HT-29 (cell line): ENCODE measurements at places on chromosomes 2 and 18.
A peak's percentile ranks its signal among the peaks of the same experiment; 100 is the strongest.

DNA sequence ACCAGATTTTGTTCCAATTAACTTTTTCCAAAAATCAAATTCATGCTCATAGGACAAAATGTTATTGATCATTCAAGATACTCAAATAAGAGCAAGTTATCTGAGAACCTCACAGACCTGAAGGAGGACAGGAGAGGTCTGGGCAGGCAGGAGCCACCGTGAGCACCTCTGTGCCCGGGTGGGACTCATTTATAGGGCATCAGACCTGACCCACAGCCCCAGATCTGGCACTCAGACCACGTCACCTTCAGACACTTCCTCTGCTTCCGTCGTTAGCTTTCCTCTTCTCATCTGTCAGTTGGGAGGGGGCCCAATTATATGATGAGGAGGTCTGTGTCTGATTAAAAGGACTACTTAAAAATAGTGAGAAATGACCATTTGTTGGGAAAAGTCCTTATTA lies 169.4 kb downstream of the EIPR1 start:
- DNase-seq = no peak

- DNase-seq = no peak
These were observed 234.7 kb downstream of the PRKCE start for GRCh38 chr2:45886171-45886663.

DNA sequence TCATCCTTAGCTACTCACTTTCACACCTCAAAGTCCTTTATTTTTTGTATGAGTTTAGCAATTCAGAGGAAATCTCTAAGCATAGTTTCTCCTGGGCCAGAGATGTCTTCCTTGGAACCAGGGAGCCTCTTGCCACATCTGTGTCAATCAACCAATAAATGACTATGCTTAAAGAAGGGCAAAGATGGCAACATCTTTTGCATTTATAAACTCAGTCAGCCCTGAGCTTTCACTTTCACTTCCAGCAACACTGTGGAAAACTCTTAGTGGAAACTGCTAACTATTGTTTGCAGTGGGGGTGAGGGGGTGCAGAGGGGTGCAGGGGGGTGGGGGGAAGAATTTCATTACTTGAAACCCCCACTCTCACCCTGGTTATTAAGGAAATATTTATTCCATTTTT lies 3.4 kb downstream of the ACVR1C start:
- no peak for DNase-seq

GRCh38 chr18:48607056-48607984 lies 68.5 kb downstream of the CTIF start:
- DNase-seq = no peak

- no peak for DNase-seq
These were observed 531.4 kb downstream of the TMEM182 start for GRCh38 chr2:103293067-103293741.

DNA sequence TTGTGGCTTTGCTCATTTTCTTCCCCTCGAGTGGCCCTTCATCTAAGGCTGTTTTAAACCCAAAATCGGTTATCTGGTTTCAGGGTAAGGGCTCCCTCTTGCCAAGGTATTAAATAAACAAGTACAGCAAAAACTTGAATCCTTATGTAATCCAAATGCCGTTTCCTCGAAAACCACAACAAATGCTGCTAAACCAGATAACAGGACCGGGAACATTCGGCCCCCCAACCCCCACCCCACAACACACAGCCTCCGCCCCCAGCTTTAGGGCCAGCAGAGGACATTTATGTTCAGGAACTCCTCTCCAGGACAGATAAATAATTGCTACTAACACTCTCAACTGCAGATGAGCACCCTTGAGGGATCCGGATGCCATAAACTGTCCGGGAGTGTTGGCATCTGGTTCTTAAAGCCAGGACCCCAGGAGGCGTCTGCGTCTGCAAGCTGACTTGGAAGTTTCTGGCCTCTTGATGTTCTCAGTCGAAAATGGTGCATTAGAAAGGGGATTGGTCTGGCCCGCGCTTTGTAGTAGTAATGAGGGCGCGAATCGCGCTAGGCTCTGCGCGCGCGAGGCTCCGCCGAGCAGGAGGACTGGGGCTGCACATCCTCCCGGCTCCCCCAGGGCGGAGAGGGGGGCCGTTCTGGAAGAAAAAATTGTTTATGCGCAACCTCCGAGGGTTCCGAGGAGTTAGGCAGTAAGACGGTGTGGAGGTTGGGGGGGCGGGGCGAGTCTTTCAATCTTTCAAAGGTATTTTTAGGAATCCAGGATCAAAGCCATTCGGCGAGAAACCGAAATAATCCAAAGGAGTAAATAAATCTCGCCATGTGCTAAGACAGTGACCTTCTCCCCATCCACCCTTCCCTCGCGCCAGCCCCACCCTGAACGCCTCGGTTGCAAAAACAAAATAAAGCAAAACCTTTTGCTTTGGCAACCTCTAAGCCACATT lies 3.9 kb upstream of the ID2 start:
- peak; percentile 62 for DNase-seq

- DNase-seq = no peak
These were observed 29.8 kb upstream of the SCN9A start for GRCh38 chr2:166405569-166405926.

- no peak for DNase-seq
These were observed 28.9 kb downstream of the BIN1 start for GRCh38 chr2:127078028-127078427.

DNA sequence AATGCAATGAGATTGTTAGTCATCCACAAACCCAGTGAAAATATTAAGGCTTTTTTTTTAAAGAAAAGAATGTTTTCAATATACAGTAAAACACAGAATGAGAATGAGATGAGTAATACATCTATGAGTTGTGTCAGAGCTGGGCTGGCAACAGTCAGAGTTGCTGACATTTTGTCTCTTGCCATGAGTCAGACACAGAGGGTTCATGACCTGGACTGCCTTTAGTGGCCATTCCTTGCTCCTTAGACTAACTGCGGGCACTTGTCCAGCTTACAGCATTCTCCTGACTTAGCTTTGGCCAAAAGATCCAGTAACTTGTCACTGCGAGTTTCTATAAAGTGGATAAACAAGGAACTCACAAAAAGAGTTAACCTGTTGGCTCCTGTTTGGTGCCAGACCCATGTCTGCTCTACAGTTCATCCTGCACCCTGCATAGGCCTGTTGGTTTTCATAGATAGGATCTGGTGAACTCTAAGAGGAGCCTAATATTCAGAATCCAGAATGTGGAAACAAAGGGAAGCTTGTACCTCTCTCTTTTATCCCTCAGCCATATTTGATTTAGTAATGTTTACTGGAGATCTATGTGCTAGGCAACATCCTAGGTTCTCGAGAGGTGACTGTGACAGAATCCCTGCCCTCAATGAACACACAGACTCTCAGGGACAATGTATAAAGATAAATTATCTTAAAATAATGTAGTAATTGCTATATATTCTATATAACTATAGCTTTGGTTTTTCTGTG lies 391.5 kb upstream of the VWC2L start:
- peak; percentile 58 for DNase-seq

GRCh38 chr2:107323946-107324565 lies 438.1 kb upstream of the ST6GAL2 start:
- no peak for DNase-seq

GRCh38 chr2:72793798-72794440 lies 31.9 kb downstream of the EXOC6B start:
- DNase-seq = no peak

DNA sequence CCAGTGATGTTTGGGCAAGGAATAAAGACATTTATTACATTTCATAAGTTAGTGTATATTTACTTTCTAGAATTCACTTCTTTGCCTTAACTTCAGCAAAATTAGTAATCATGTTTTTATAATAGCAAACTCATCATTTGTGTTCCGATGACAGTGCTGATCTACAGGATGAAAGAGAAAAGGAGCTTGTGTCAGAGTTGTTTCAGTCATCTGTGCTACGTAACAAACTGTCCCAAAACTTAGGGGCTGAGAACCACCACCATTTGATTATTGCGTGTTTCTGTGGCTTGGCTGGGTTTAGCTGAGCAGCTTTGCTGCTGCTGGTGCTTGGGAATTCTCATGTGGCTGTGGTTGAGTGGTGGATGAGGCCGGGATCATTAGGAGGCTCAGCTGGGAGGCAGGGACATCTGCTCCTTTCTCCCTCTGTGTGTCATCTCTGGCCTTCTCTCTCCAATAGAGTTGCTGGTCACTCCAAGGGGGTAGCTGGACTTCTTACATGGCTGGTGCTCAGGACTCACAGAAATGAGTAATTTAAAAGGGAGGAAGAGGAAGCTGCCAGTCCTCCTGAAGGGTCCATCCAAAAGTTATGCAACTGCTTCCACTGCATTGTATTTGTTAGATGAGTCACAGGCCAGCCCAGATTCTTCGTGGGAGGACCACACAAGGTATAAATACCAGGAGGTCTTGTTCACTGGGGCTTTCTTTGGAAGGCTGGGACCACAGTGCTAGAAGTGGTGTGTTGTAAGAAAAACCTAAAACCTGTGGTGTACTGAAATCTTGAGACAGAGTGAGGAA lies 43.4 kb upstream of the HAAO start:
- DNase-seq = peak; percentile 18

- DNase-seq = no peak
These were observed 161.3 kb downstream of the CDH2 start for GRCh38 chr18:28015671-28016070.

DNA sequence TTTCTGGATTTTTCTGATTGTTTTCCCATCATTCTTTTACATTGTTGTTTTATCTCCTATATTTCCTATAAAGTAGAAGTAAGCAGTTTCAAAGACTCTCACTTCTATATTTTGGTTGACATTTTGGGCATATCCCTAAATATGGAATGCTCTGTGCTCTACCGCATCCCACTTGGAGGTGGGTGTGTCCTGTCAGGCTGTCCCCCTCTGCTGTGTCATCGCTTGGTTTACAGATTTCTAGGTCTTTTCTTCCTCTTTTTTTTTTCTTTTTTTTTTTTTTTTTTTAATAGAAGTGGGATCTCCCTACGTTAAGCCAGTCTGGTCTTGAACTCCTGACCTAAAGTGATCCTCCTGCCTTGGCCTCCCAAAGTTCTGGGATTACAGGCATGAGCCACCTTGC lies 13.3 kb downstream of the DGKD start:
- DNase-seq = no peak

DNA sequence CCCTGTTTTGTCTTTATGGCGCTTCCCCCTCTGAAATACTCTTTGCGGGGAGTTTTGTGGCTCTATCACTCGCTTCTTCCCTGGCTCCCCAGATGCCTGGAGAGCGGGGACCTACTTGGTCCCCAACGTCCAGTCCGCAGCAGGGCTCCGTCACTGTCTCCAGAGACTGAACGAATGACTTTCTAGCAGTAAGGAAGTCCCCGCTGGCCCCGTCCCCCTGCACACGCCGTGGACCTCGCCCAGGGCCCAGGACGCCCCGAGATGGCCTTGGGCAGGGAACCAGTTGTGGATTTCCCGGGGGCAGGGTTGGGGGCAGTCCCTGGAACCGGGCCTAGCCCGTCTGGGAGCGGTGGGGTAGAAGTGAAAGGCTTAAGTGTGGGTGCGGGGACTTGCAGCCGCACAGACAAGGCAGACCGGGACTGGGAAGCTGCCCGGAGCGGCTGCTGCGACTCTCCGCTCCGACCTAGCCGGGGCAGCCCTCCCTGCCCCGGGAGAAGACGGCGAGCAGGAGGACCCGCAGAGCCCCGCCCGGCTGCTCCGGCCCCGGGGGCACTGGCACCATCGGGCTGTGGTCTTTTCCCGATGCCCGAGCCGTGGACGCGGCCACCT lies 821 bp upstream of the EPHA4 start:
- peak; percentile 33 for DNase-seq

GRCh38 chr18:31230495-31230894 lies 67.8 kb upstream of the DSC1 start:
- DNase-seq = peak; percentile 32

- DNase-seq = no peak
These were observed 56.3 kb downstream of the TLK1 start for GRCh38 chr2:171104379-171104778.

DNA sequence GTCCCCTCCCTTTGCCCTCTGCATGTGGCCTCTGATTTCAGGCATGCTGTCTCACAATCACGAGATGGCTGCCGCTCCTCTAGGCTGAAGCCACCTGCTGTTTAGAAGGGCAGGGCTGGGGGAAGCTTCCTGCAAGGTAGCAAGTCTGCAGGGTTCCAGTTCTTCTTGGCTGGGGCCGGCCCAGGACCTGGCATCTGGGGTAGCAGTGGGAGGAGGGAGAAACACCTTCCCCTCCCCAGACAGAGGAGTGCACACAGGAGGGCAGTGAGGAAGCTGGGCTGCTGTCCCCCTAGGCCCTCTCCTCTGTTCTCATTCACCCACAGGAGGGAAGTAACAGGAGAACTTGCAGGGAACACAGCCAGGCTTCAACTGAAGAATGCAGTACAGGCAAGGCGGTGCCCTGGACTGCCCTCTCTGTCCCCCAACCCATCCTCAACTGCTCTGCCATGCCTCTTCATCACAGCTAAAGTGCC lies 345.9 kb upstream of the HS6ST1 start:
- no peak for DNase-seq

- peak; percentile 3 for DNase-seq
These were observed 103.5 kb downstream of the LBH start for GRCh38 chr2:30334762-30335363.

- no peak for DNase-seq
These were observed 153.5 kb upstream of the FOSL2 start for GRCh38 chr2:28239207-28239606.

DNA sequence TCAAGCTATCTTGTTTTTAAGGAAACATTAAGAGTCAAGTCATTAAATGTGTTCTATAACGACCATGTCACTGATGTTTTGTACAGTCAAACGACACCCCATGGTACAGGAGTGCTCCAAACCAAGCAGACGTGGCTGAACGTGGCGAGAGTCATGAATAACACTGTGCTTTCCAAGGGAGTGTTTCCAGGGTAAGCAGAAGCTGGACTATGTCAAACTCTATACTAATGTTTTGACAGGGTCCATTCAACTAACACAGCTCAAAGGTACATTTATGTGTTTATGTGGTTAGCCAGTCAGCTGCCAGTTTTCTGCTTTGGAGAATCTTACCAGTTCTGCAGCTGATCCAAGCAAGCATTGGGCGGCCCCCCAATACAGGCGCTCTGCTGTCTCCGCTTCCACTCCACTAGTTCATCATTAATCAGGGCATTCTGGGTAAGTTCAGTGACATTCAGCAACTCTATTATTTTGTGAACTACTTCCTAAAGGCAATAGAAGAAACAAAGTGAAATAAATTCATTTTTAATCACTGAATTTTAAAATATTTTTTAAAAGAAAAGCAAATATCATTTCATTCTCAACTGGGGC lies 16.4 kb downstream of the STAT1 start:
- no peak for DNase-seq

- DNase-seq = no peak
These were observed 115.7 kb downstream of the MYCN start for GRCh38 chr2:16055848-16056580.

DNA sequence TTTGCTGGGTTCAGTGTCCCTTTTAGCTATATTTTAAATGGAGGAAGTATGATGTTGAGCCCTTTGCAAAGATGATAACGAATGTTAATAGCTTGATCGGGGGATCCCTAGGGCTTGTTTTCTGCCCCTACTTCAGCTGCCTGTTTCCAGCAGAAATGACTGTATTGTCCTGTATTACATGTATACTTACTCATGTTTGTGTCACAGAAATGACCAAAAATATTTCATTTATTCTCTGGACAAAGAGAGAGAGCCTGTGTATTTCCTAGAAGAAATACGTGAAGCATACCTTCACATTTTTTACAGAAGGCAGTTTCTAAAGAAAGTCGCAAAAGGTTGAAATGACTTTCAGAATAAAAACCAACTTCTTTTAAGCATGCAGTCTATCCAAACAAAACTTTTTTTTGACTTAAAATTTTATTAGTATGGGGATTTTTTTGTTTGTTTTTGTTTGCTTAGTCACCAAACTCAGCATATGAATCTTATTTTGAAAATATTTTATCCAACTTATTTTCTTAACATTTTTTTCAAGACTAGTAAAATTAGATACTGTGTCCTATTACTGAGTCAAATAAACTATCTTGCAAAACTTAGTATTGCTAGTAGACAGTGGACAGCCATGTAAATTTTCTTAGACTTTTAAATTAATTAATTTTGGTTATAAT lies 68.9 kb downstream of the PTRHD1 start:
- no peak for DNase-seq
